Non-pigmented ciliary epithelial cell (primary cell): ENCODE measurements at places on chromosomes 6 and 20.

DNA sequence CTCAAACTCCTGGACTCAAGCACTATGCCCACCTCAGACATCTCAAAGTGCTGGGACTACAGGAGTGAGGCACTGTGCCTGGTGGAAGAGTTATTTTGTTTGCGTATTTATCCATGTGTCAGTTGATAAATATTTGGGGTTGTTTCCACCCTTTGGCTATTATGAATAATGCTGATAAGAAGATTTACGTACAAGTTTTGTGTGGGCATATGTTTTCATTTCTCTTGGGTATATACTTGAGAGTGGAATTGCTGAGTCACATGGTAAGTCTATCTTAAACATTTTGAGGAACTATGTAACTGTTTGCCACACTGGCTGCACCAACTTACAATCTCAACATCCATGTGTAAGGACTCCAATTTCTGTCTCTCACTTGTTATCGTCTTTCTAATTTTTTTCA, 200.3 kb downstream of the RNGTT start:
- no peak for DNase-seq

GRCh38 chr6:80142586-80142985, 36.1 kb downstream of the BCKDHB start:
- no peak for DNase-seq

DNA sequence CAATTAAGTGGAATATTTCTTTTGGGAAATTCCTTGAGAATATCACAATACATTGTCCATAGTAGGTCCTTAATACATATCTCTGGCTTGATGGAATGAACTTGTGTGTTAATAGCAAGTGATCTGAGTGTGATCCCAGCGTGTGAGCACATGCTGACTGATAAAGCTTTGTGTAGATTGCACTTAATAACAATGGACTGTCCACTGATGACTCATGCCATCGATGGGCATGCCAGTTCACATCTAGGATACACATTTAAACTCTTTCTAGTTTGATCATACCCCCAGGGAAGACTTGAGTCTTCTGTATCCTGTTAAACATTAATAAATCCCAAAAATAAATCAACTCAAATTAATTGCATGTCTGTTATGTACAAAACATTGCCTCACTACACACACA, 454.3 kb upstream of the SPTLC3 start:
- DNase-seq = no peak

- no peak for DNase-seq
These were observed 470.4 kb downstream of the CDH26 start for GRCh38 chr20:60428651-60429050.

DNA sequence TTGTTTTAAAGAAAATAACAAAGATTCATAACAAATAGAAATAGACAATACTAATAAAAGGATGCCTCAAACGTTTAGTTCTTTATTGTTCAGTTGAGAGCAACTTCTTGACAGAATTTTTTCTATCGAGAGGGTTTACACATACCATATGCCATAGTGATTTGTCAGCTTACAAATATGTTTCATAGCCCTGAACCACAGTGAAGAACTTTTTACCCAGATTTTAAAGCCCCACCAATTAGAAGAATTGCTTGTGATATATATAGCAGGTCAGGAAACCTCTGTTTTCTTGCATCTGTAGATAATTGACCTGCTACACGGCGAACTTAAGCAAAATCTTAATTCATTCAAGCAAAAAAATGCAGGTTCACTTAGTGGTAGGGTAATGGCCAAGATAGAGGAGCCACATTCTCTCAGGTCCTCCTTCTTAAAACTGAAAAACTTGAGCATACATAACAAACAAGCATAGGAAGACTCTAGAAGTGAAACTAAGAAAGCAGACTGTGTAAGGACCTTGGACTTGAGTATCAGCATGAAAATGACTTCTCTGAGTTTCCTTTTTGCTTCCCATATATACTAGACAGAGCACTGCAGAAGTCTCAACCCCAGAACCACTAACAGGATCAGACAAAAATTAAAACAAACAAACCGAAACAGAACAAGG, 39.5 kb downstream of the CRISP1 start:
- no peak for DNase-seq

GRCh38 chr20:11989018-11989771, 71.5 kb downstream of the BTBD3 start:
- no peak for DNase-seq

DNA sequence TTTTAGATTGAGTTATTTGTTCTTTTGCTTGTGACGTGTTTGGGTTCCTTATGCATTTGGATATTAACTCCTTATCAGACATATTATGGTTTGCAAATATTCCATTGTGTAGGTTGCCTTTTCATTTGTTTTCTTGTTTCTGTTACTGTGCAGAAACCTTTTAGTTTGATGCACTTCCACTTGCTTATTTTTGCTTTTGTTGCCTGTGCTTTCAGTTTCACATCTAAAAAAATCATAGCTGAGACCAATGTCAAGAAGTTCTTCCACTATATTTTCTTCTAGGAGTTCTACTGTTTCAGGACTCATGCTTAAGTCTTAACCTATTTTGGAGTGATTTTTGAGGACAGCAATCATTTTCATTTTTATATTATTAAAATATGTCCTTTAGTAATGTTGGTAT, 113.5 kb downstream of the EPM2A start:
- DNase-seq = no peak

DNA sequence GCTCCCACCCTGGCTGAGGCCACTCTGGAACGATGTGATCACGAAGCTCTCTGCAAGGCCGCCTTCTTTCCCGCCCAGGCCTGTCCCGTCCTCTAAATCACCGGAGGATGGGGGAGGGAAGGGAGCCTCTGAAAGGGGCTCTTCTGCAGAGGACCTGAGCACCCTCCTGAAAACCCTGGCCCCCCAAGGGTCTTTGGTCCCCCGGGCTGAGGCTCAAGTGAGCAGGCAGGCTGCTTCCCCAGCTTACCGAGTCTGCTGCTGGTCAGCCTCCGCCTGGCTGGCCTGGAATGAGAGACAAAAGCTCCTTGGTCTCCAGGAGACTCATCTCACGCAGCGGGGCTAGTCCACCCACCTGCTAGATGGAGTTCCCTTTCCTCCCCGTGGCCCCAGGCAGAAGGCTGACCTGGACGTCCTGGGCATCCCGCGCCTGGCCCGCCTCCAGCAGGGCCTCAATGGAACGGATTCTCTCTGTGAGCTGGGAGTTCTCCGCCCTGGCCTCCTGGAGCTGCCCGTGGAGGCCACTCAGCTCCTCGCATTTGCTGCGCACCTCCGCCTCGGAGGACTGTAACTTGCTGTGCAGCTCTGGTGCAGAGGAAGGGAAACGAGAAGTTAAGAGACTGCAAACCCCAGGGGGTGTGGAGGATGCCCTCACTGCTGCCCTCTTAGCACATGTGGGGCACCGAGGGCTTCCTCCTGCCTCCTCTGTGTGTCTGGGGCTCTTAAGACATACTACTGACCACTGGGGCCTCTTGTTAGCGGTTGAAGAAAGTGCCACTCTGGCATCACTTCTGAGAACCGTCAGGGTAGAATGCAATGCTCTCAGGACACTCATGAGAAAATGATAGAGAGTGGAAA, 54.7 kb downstream of the RRBP1 start:
- no peak for DNase-seq

- DNase-seq = peak; percentile 52
These were observed 8.8 kb downstream of the CDKAL1 start for GRCh38 chr6:20542927-20543602.

DNA sequence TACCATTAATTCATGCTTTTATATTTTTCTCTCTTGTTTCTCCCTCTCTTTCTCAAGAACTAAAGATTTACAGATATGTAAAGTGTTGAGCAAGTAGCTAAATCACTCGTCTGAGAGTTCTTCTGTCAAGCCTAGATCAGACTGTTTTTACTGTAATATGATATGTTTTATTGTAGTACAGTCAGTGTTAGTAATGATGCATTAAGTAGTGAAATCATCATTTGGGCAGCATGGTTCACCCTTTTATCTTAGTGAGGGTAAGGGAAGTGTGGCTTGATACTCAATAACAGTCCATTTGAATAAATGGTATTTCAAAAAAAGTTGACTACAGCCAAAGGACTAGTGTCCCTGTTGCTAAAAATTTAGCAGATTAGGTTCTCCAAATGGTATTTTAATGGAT, 9.2 kb downstream of the CYB5R4 start:
- peak; percentile 68 for DNase-seq

GRCh38 chr6:145453376-145453775, 281.9 kb downstream of the EPM2A start:
- DNase-seq = no peak

GRCh38 chr6:2477250-2477649, 231.8 kb upstream of the GMDS start:
- DNase-seq = no peak

- no peak for DNase-seq
These were observed 441.0 kb upstream of the HS3ST5 start for GRCh38 chr6:114783783-114784182.

GRCh38 chr6:110815015-110815410, 256 bp downstream of the CDK19 start:
- no peak for DNase-seq

- no peak for DNase-seq
These were observed 191.3 kb upstream of the ARG1 start for GRCh38 chr6:131381709-131382093.

- no peak for DNase-seq
These were observed 22.3 kb upstream of the IER3 start for GRCh38 chr6:30766461-30767157.

DNA sequence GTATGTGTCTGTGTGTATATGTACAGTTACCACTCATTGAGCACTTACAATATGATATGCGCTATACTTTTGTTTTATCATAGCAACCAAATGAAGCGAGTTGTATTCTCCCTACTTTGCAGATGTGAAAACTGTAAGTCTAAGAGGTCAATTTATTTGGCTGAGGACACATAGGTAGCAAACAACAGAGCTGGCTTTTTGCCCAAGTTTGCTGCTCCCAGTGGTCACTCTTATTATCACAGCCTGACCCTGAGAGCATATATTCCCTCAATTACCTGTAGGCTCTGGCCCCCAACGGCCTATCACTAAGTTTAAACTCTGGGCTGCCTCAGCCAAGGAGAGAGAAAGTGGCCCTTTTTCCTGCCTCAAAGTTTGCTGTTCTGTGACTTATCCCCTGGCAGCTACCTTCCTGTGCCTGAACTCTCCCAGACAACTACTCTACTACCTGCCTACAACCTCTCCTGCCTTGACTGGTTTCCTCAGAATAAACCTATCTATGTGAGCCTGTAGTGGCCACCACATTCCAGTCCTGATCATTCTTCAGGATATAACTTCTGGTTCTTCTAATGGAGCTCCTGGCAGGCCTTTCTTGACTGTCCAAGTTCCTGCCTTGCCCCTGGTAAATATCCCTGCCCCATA, 221.8 kb downstream of the FRK start:
- no peak for DNase-seq

GRCh38 chr6:33989016-33989854, 156.7 kb downstream of the GRM4 start:
- no peak for DNase-seq

DNA sequence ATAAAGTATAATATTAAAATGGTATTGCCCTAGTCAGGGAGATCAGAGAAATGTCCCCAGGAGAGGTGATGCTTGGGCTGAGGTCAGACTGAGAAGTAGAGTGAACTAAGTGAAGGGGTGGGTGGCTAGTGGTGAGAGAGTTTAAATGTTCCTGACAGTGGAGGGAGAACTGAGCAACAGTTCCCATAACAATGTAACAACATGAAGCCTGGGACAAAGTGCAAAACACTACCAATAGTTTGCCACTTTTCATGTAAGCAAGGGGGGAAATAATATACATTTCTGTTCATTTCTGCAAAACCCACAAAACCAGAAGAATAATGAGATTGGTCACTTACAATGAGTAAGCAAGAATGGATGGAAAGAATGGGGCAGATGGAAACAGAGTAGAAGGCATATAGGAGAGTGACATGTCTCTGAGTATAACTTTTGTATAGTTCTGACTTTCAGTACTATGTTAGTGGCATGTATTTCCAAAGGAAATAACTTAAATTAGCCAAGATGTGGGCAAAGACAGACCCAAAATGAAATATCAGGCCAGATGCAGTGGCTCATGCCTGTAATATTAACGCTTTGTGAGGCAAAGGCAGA, 13.3 kb upstream of the FAXC start:
- DNase-seq = no peak

- no peak for DNase-seq
These were observed 18.0 kb downstream of the TUBB2A start for GRCh38 chr6:3139090-3139903.

DNA sequence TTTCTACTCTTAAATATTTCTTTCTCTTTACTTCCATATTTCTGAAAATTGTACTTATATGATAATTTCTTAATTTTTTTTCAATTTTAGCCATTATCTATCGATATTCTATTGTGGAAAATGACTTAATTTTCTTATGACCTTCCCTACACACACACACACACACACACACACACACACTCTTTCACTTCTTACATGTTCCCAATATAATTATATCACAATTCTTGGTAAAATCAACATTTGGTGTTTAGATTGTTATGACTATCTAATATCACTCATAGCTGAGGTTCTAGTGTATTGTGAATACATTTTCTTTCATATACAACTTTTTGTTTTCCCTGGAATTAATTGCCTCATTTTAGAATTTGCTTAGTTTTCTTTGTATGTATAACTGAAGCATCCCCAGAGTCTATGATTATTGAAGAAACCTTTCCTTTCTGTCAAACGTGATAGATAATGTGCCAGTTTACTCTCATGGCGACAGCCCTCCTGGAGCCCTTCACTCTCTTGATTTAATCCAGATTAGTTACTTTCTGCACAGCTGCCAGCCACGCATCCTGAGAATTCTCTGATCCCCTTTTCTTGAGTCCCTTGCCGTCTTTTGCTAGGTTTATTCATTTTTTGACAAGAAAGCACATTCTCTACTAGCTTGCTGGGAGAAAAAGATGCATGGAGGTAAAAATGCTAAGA, 63.4 kb downstream of the RNF182 start:
- no peak for DNase-seq

DNA sequence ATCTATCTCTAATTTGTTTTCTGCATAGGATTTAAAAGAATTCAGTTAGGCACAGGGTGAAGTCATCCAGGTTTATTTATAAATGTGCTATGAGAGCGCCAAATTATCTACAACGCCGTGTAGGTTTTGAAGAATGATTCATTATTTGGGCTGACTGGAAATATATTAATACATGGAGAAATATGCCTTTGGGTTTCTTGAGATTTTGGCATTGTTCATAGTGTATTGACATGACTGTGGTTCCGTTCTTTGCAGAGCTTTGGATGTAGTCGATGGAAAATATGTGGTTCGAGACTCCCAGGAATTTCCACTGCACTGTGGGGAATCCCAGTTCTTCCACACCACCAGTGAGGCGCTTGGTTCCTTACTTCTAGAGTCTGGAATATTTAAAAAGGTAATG, 90.9 kb downstream of the CRYBG1 start:
- DNase-seq = peak; percentile 43

DNA sequence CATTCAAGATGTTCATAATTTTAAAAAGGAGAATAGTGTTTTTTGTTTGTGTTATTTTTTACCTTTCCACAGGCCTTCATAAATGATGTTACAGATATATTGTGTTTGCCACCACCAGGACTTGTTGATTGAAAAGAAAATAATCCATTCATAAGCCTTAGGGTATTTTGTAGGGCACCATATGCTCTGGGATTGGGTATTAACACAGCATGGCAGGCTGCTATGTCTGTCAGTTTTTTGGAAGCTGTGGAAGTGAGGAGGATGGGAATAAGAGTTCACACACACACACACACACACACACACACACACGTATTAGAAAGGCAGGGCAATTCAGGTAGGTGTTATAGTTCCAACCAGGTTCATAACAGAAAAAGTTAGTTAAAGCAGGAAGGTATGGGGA, 237.9 kb downstream of the HDGFL1 start:
- DNase-seq = no peak

- DNase-seq = no peak
These were observed 51.5 kb downstream of the SLC23A2 start for GRCh38 chr20:4949833-4950178.
